ENCODE measurements at places on chromosomes 12 and 14.

GRCh38 chr12:14185427-14186192 lies 179.9 kb upstream of the ATF7IP start:
- no peak overlapping the region for H3K4me3 ChIP-seq
- H3K4me1 ChIP-seq = no peaks in the 10 kb centered on the region
- no peaks in the 10 kb centered on the region for H3K36me3 ChIP-seq
- no peaks in the 10 kb centered on the region for H3K27me3 ChIP-seq
- H3K27ac ChIP-seq = no peak overlapping the region
- DNase-seq = peak; percentile 57

DNA sequence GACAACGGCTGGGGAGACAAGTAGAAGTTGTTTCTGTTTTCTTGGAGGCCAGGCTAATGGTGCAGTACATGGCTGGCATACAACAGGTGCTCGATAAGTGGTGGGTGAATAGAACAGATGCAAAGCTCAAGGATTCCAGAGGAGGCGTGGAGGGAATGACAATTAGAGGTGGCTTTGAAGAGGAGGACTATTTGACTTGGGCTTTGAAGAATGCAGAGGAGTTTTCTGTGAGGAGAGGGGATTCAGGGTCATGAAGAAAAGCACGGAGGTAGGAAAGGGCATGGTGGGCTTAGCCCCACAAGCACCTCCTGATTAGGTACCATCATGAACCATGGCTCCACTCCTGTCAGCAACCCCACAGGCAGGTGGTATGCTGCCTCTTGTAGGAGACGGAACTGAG lies 142.3 kb downstream of the RBM19 start:
- no peaks in the 10 kb centered on the region for H3K36me3 ChIP-seq
- no peak overlapping the region for H3K4me3 ChIP-seq

DNA sequence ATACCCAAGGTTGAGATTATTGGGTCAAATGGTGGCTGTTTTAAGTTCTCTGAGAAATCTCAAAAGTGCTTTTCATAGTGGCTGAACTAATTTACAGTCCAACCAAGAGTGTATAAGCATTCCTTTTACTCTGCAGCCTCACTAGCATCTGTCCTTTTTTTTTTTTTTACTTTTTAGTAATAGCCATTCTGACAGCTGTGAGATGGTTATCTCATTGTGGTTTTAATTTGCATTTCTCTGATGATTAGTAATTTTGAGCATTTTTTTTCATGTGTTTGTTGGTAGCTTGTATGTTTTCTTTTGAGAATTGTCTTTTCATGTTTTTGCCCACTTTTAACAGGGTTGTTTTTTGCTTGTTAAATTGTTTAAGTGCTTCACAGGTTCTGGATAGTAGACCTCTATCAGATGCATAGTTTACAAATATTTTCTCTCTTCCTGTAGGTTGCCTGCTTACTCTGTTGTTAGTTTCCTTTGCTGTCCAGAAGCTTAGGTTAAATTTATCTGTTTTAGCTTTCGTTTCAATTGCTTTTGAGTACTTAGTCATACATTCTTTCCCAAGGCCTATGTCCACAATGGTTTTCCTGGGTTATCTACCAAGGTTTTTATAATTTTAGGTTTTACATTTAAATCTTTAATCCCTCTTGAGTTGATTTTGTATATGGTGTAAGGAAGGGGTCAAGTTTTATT lies 881.3 kb upstream of the SEL1L start:
- H3K27me3 ChIP-seq = no peaks in the 10 kb centered on the region
- no peaks in the 10 kb centered on the region for H3K4me1 ChIP-seq
- DNase-seq = no peak
- H3K36me3 ChIP-seq = no peaks in the 10 kb centered on the region
- H3K4me3 ChIP-seq = no peak overlapping the region

DNA sequence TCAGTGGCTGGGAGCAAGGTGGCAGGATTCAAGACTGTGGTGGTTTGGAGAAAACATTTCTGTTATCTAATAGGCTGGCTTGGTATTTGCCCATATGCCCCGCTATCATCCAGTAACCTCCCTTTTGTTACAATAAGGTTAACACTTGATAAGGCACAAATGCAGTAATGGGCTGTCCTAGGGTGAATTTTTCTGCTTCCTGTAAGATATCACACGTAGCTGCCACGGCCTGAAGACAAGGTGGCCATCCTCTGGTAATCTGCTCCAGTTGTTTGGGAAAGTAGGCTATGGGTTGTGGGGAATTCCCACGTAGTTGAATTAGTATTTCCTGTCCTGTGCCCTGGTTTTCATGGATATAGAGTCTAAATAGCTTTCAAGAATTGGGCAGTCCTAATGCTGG lies 23.1 kb downstream of the ANG start:
- H3K4me3 ChIP-seq = no peak overlapping the region
- no peaks in the 10 kb centered on the region for H3K27me3 ChIP-seq
- H3K4me1 ChIP-seq = no peaks in the 10 kb centered on the region

DNA sequence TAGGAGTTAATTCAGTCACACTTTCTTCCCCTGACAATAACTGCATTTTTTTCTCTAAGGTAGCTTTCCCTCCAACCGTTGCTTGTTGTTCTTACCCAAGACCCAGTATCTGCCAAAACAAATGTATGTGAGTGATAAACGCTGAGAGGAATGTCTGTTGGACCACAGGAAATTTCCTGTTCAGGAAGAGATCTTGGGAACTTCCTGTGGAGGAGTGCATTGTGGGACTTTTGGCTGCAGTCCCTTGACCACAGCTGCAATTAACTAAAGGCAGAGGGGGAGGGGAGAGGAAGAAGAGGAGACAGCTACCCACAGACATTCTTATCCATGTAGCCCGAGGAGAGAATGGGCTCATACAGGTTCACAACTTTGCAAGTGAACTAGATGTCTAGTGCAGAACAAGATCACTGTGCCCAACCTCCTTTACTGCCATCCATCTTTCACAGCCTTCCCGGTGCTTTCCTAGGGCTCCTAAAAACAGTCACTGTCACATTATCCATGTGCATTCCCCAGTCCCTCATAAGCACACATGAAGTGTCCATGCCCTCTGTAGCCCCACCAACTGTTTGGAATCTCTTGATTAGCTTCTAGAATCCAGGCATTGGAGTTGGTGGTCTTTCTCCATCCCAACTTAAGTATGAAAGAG lies 149.5 kb downstream of the ETV6 start:
- no peaks in the 10 kb centered on the region for H3K27me3 ChIP-seq
- peaks cover 7% of the 10 kb centered on the region for H3K4me1 ChIP-seq
- DNase-seq = no peak
- no peak overlapping the region for H3K27ac ChIP-seq

GRCh38 chr12:76037130-76038103 lies 5.8 kb upstream of the PHLDA1 start:
- H3K4me3 ChIP-seq = no peak overlapping the region
- no peaks in the 10 kb centered on the region for H3K27me3 ChIP-seq
- peak; percentile 53 for DNase-seq
- H3K4me1 ChIP-seq = peaks cover 5% of the 10 kb centered on the region
- no peak overlapping the region for H3K27ac ChIP-seq
- no peaks in the 10 kb centered on the region for H3K36me3 ChIP-seq

DNA sequence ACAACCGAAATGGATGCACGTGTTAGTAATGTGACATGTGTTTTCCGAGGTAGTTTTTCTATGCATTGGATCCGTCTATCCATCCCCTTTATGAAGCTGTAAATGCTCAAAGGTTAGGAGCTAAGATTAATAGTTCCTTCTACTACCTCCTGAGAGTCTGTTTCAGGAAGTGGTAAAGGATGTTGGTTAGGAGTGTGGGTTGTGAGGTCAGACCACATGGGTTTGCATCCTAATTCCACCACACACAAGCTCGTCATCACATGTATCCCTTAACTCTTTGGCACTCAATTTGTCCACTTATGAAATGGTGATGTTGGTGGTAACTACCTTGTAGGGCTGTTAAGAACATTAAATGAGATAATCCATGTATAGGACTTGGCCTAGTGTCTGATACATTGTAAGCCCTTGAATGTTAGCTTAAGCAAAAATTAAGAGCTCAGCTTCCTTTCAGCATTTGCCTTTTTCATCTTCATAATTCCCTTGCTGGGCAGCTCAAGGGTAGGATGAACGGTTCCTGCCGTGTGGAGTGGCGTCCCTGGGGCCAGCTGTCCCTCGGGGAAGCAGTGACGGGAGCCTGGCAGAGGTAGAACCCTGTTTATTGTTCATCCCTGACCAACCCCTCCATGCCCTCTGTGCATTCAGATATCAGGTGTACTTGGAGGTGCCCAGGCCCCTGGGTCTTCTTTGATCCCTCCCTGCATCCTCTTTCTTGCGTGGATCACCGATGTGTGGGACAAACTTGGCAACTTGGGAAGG lies 52.3 kb downstream of the TSPAN9 start:
- no peak overlapping the region for H3K27ac ChIP-seq
- peaks cover 4% of the 10 kb centered on the region for H3K4me1 ChIP-seq
- no peak overlapping the region for H3K4me3 ChIP-seq
- no peak for DNase-seq
- no peaks in the 10 kb centered on the region for H3K27me3 ChIP-seq
